ENCODE measurements at places on chromosomes 12 and 14.

DNA sequence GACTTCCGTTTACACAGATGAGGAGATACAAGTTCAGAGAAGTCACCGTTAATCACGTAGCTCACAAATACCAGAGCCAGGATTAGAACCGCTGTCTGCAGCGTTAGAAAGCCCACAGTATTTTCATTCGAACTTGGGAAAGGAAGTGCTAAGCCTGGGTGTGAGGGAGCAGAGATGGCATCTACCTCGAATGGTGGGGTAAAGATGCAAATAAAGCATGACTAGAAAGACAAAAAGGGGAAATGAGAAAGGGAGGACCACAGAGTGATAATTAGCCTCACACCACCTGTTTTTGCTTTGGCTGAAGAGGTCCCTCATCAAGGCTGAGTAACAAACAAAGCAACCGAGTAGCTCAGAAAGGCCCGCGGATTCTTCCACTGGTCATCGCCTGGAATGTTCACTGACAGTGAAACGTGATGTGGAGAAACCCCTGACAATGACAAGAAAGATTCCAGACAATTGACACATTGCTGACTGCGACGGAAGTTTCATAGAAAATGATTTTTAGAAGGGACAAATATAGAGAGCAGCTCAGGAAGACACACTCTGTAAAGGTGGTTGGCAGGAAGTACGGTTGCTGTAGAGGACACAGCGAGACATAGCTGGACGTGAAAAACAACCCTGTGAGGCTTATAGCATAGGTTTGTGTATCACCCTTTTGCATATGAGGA lies 31.5 kb upstream of the BHLHE41 start:
- DNase-seq = no peak

- no peak for DNase-seq
These were observed 28.6 kb upstream of the NR1H4 start for GRCh38 chr12:100445081-100445481.

GRCh38 chr12:27385766-27386564 lies 53.3 kb downstream of the BMAL2 start:
- no peak for DNase-seq

DNA sequence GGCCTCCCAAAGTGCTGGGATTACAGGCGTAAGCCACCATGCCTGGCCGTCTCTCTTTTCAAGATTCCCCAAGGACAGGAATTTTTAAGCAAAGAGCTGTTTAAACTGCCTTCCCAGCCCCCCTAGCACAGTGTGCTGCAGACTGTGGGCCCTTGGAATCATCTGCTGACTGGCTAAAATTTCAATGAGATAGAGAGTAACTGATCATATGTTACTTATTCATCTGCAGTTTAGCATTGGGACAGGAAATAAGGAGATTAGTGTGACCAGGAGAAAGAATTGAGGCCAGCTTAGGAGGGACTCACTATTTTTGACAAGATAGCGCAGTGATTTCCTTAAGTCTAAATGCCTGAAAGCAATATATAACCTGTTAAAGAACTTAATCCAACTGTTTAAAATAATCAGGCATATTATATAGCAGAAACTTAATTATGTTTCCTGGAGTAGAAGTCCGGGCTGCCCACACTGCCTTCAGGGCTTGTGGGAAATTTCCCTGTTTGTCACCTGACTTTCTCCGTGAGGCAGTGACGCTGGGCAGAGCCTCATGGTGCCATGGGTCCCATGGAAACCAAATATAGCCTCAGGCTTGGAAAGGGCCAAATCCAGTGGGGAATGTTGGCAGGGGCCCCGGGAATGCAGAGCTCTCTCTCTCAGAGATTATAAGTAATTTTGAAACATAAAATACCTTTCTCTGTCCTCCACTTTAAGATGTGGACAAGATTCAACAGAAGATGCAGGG lies 22.8 kb upstream of the CEBPE start:
- DNase-seq = no peak

DNA sequence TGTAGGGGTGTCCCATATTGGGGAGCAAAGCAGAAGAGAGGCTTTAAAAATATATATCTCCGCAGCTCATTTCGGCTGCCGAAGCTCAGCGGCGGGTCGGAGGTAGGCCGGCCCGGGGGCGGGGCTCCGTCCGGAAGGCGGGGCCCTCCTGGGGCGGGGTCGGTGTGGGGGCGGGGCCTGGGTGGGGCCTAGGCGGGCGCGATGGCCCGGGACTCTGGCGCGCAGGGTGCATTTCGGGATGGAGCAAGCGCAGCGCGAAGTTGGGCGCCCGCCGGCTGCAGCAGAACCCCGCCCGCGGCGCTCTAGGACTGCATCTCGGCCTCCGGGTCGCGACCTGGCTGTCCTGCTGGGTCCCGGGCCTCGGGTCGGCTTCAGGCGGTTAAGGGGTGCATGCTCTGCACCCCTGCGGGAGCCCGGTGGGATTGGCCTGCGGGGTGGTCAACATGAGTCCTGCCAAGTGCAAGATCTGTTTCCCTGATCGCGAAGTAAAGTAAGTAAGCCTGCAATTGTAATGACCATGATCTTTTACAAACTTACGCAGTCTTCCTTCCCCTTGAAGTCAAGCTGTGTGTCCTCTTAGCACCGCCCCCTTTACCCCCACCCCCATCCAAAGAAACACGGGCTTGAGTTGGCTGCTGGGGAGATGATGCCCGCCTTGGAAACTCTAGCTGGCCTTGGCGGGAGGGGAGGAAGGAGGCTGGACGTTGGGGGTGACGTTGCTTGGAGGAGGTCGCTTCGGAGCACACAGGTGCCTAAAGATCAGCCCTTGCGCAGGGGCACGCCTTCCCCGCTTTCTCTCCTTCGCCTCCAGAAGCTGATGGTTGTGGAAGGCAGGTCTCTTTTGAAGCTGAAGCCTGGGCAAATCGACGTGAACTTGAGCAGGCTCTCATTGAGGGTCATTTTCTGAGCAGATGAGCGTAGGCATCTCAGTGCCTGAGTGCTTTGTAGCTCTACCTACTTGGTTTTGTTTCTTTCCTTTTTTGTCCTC lies 38.4 kb downstream of the ACACB start:
- peak; percentile 38 for DNase-seq

DNA sequence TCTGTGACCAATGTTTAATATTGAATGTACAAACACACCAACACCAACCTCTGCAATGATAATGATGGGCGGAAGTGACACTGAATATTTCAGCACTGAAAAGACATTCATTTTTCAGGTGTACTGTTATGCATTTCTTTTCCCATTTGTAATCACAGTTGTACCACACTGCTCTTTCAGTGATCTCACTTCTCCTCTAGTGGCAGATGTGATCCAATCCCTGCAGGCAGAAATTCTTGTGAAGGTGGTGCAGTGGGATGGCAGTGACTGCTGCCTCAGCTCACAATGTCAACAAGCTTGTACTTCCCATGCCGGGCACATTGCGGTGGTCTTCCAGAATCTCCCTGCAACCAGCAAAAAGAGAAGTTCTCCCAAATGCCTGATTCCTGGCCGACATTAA lies 23.0 kb upstream of the ERGIC2 start:
- DNase-seq = no peak

DNA sequence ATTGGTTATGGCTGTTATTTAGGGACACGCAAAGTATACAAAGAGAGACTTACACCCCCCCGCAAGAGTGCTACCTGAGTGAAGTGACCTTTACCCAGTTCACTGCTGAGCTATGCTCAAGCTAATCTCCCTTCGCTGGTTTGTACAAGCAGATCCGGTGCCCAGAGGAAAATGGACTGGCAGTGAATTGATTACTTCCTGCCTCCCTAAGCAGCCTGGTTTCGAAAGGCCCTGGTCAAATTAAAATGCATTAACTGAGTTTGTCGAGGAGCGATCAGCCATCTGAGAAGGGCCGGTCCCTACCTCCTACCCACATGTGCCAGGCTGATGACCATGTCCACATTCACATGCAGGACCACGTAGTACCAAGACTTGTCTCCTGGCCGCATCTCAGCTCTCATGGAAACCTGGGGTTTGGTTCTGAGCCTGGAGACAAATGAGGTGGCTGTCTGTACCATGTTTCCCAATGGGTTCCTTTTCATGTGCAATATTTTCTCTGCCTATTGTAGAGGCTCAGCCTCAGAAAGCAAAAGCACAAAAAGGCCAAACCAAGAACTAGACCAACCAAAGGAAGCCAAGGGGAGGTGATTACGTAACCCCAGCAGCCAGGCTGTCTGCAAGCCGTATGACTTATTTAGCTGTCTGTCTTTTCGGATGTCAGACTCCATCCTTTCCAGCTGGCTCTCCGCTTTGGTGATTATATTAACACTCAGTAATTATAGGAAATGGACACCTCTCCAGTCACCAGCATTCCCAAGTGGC lies 284.7 kb upstream of the PWP1 start:
- no peak for DNase-seq

GRCh38 chr12:53980104-53980801 lies 4.7 kb upstream of the HOXC10 start:
- DNase-seq = no peak

GRCh38 chr12:123487428-123487827 lies 29.5 kb downstream of the SNRNP35 start:
- DNase-seq = no peak

DNA sequence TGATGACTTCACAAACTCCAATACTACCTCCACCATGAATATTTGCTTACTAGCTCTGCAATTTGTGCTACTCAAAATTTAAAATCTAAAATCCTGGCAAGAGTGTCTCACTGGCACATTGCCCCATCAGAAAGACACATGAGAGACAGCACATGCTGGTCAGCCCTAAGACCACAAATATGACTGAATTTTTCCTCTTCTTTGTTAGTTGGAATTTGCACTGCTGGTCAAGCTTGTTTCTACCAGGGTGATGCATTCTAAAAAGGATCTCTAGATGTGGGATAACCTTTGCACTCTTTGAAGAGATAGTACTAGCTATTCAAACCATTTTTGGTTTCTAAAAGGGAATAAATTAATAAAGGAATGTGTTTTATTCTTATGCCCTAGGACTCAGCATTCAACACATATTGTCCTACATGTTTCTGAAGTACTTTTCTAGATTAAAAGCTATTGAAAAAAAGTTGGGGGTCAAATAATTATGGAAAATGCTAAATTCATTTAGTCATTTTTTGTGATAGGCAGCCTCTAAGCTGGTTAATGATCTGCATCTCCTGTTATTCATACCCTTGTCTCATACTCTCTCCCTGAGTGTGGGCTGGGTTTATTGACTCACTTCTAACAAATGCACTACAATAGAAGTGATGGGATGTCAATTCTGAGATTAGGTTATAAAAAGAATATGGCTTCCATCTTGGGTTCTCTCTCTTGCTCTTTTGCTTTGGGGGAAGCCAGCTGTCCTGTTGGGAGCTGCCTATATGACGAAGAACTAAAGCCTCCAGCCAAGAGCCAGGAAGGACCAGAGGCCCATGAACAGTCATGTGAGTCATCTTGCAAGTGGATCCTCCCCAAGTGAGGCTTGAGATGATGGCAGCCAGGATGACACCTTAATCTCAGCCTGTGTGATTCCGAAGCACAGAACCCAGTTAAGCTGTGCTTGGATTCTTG lies 211.5 kb upstream of the CRY1 start:
- DNase-seq = no peak

DNA sequence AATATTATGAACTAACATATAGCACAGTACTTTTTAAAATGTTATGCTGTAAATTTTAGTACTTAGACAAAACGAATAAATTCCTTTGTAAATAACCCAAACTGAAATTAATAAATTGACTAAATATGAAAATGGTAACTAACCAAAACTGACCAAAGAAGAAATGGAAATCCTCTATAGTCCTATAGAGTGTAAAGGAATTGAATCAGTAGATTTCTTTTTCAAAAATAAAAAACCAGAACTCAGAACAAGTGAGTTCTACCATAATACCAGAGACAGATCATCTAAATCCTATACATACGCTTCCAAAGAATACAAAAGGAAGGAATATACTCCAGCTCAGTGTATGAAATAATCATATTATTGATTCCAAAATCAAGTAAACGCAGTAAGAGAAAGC lies 39.8 kb downstream of the TMPRSS12 start:
- DNase-seq = no peak

DNA sequence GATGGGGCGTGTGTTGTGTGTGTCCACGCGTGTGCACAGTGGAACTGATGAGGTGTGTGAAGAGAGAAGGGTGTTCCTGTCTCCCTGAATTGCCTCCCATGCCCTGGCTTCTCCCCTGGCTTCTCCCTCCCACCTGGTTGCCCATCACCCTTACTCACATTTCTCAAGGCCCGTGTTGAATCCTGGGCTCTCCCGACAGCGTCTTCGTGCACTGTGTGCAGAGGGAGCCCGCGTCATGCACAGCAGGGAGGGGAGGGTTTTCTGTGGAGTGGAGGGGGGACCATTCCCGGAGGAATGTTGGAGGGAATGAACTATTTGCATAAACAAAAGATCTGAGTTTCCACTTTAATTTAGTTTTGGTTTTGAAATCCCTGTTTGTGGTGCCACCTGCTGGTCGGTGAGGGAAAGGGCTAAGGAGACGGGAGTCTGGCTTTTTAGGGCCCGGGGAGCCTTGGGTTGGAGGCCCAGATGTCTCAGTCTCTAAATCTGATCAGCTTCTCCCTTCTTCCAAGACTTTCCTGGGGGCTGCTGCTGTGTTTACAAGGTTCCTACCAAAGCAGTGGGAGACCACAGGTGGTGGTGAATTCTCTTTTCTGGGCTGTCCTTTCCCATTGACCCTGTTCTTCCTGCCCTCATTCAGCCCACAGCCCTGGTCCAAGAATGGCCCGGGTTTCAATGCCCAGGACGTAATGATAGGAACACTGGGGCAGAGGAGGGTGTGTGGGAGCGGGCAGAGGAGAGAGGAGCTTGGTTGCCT lies at the start of gene C1R:
Gene C1R, minus strand, starts transcription at position 217 of the 757 bp plus-strand sequence. Its CDS starts 57 bp downstream, at position 160.
- DNase-seq = peak; percentile 41

DNA sequence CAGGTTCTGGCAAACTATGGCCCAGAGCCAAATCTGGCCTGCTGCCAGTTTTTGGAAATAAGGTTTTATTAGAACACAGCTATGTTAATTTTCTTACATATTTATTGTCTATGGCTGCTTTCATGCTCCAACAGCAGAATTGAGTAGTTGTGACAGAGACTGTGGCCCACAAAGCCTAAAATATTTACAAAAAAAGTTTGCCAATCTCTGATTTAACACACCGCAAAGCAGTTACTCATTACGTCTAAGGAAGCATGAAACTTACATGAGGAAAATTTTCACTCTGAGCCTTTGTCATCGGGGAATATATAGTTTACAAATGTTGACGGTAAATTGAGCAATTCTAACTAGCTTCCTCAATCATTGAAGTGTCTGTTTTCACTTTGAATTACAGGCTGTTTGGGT lies 96.5 kb downstream of the UNC79 start:
- DNase-seq = no peak

DNA sequence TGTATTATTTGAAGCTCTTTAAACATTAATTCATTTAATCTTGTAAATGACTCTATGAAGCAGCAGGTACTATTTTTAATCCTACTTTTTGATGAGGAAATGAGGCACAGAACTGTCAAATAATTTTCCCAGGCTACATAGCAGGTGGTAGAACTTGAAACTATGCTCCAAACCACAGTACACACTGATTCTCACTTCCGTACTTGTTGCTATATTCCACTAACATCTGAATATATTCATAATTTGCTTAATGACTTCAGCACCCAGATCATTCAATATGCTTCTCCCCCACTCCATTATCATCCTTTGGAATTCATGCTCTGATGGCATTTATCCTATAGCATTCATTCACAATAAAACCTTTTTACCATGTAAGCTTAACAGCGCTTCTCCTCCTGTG lies 4.9 kb downstream of the ERGIC2 start:
- DNase-seq = no peak
